HTR-8/SVneo (cell line): ENCODE measurements at places on chromosomes 12 and 14.

DNA sequence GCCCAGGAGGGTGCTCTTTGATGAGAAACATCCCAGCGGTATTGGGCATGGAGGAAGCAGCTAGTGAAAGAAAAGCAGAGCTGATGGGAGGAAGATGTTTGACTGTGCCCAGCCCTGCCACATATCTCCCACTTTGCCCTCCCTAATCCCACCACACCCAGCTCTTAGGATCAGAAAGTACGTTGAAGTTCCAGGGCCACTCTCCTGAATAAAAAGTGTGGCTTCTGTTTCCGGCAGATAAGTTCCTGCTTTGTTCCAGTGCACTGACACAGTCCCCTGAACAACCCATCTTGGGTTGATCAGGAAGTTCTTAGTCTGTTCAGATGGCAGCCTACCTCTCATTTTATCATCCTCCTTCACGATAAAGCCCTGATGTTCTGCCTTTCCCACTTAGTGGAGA lies 16.5 kb downstream of the TPCN1 start:
- no peak for DNase-seq

DNA sequence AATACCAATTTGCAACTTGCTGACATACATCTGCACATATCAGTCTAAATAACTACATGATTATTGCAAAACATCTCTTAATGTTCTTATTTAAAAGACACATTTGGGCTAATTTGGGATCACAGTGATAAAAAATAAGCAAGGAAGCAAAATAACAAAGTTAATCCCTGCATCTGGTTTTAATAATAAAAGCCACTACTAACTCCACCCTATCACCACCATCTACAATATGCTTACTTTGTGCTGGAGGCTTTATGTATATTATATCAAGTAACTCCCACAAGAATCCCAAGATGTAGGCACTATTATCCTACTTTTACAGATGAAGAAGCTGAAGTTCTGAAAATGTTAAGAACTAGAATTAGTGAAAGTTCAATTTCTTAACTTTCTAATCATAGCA lies 45.7 kb downstream of the TAOK3 start:
- DNase-seq = no peak

DNA sequence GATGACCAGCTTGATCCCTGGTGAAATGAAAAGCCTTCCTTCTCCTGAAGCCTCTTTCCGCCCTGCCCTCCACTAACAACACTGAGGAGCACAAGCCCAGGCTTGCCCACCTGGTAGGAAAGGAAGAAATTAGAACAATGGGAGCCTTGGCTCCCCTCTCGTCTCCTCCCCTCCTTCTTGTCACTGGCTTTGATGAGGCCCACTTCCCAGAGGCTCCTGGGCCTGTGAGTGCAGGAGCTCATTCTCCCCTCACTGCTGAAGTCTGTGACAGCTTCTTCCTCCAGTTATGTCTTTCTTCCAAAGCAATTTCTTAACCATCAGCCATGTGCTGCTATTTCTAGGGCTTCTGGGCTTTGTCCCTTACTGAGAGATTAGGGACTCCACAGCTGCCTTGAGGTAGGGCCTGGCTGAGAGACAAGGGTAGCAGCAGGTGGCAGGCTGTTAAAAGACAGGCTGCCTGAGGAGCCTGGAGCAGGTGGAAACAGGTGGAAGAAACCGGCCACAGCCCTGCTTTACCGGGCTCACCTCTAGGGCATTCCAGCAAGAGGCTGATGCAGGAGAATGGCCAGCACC lies 53.6 kb upstream of the SRSF5 start:
- DNase-seq = no peak

GRCh38 chr12:64736771-64737170 lies 22.4 kb downstream of the GNS start:
- no peak for DNase-seq

- no peak for DNase-seq
Measured at GRCh38 chr14:45970621-45971020, 681.0 kb downstream of the RPL10L start.

DNA sequence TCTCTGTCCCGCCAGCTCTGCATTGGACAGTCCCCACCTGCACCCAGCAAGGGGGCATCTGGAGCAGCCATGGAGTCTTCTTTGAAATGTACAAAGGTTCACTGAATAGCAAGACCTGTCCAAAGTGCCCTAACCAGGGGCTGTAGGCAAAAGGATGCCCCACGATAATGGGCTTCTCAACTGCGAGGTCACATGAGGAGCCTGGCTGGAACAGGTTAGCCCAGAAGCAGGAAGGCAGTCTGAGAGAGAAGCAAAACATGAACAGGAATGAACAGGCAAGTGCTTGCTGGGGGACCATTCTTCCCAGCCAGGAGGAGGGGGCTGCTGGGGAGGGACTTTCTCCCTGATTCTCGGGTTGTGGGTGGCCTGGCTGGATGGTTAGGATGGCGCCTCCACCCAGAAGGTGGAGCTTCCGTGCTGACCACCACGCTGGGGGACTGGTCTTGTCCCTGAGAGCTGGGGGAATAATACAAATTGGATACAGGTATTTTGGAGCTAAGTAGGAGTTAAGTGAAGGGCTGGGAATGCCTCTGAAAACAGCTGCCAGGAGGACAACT lies 7.1 kb downstream of the KRT85 start:
- DNase-seq = no peak

- DNase-seq = no peak
Measured at GRCh38 chr12:53825246-53826081, 73.7 kb upstream of the CISTR start.

DNA sequence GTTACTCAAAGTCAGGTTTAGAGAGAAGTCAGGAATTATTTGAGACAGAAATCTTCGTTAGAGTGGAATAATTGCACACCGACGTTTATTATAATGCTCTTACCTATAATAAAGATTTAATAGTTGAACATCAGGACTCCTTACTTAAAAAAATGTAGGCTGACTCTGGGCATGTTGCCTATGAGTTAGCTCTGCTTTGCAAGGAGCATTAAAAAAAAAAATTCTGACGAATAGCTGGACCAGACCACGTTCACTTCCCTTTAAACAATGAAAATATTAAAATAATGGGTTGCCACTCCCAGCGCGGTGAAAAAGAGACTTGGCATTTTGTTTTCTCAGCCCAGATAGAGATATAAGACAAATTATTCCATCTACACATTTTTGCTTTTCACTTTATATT lies 574 bp upstream of the FANCM start:
- DNase-seq = no peak

DNA sequence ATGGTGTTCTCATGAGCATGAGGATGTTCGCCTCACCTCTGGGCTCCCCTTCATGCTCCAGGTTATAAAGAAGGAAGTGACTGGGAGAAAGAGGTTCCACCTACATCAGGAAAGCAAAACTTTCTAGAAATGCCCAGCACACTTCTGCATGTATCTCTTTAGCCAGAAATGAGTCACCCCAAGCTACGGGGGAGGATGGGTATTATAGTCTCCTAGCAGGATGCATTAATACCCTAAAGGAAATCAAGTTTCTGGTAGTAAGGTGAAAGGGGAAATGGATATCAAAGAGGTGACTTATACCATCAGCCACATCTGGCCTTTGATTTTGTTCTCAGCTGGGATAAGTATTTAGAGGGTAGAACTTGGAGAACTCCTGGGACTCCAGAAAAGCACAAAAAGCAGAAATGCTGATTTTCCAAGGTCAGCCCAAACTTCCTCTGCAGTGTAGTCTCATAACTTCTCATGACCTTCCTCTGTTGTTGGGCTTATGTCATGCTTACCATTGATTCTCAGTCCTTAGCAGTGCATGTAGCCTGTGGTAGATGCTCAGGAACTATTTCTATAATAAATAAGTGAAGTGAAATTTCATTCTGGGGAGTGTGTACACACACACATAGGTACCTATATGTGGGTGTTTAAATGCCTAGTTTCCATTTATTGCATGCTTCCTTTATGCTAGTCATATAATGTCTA lies 209.4 kb upstream of the CRY1 start:
- no peak for DNase-seq
